Stimulated activated CD4-positive, alpha-beta T cell treated with anti-CD3 and anti-CD28 coated beads, Interleukin-1b, Interleukin-23, amount 100 ng/mL, for 1 hour (primary cell): ENCODE measurements at places on chromosomes 2 and 18.

DNA sequence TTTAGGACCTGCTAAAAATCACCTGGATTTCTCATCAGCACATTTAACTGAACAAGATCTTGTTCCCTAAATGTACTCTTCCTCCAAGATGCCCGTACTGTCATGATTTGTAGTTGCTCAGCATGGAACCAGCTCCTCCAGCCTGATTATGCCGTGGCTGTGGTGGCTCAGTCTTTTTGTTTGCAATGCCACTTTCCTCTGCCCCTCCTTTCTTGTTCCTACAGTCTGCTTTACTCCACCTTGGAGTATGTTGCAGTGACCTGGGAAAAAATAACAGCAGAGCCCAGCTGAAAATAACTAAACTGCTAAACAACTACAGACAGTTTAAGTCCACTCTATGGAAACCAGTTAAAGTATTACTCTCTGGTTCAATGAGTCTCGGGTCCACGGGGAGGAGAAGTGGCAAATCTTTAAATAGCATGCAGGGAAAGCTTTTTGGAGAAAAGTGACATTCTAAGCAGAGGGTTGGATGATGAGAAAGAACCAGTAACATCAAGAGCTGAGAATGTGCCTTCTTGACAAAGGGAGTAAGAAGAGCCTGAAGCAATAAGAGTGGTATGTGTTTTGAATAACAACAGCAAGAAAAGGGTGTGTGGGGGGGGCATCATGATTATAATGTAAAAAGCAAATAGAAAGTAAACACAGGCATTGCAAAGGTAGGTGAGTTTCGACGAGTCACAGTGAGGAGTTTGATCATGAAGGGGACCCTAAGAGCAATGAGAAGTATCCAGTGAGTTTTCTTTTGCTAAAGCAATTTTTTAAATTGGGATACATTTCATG is 225.7 kb downstream of the TMX3 start:
- DNase-seq: no peak

- DNase-seq: no peak
Observed at GRCh38 chr2:77310416-77310815, 211.8 kb downstream of the LRRTM4 start.

DNA sequence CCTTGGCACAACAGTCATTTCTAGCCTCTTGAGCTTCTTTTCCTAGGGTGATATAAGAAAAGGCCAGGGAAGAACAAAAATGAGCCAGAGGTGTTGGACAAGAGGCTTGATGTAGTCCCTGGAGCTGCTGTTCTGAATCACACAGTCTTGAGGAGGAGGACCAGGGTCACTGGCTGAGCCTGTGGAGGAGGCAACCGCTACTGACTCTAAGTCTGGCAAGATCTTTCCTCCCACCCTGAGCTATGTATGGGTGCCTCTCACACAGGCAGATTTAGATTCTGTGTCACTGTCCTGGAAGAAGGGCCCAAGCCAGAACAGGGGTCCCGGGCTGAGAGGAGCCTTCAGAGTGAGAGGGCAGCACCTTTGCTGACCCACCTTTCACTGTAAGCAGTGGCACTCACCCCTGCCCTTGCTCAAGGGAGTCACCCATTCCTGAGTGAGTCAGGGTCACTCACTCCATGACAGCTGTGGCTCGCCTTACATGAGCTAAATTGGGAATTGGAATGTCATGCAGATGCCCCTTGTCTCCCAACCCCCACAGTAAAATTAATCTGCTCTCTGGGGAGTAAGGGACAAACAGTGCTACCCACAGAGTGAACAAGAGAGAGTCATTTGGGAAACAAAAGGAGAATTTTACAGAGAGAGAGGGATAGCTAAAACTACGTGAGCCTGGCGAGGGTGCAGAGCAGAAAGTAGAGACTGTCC is at the start of gene TRIM54:
TRIM54 (plus strand) TSS at position 575 of the 705 bp plus-strand sequence. CDS start 303 bp downstream, outside the sequence.
- DNase-seq: no peak

DNA sequence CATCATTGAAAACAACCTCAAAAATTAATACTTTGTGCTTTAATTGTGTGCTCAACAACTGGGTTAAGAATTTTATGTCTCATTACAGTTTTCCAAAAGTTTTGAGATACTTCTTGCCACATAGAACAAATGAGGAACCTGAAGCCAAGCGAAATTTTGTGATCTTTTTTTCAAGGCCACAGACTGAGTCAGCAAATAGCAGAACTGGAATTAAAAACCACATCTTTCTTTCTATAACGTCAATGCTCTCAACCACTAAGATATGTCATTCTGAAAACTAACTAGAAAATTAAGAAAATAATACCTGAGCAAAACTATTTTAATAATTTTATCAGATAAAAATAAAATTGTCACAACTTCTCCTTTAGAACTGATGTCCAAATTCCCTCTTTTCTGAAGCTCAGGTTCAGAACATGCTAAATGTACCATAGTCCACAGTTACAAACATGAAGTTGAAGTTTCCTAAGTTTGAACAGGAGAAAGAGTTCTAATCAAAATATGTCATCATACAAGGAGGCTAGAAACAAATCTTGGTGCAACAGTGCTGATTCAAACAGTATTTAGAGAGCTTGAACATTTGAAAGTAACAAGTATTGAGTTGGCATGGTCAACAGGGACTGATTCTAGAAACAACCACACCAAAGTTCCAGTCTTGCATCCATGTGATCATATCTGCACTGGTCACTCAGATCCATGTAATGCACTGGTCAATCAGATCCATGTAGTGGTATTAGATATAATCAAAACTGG is 27.6 kb upstream of the CALCRL start:
- no peak for DNase-seq

GRCh38 chr18:48228301-48228715 is 180.9 kb downstream of the ZBTB7C start:
- DNase-seq: no peak

DNA sequence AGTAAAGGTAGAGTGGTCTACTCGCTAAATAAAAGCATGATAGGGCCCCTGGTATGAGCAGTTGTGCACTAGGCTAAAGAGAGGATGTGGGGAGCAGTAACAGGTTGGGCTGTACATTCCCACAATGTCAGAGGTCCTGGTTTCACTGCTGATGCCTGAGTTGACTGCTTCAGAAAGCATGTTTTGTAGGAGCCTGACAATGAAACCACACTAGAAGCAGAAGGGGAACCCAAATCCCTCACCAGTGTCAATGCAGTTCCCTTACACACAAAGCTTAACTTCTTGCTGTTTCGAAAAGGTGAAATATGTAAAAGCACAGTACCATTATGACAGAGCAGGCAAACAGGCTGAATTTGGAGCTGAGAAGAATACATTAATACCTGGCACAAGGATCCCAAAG is 291.7 kb upstream of the KYNU start:
- no peak for DNase-seq

DNA sequence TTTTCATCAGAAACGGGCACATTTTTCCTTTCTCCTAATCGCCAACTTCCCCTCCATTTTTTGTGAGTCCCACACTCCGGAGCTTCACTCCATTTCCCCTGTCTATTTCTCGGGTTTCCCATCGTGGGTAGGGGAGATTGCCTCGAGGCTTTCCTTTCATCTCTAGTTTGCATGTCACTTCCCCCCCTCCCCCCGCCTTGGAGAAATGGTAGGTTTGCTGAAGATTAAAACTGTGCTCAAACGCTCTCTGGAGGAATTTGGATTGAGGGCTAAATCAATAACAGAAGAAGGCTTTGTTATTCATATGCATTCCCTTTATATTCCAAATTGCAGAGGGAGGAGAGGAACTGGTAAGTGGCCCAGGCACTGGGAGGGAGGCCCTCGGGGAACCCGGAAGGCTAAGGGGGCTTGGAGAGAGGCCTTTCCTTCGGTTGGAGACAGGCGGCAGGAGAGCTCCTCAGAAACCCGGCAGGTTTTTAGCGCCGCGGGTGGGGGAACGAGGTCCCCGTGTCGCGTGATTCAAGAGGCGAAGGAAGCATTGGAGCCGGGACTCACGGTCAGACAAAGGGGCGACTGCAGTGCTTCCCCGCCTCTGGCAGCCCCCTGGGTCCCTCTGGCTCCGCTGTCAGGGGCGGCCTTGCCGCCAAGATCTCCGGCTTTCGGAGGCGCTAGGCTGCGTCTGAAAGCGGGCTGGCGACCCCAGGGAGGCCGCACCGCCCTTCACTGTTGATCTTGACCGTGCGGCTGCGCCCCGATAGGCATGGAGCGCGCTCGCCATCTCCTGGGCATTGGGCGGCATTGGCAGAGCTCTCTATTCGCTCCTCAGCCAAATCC is 2.4 kb upstream of the HOXD12 start:
- DNase-seq: peak; percentile 30

- DNase-seq: no peak
Observed at GRCh38 chr18:74249181-74249968, 42.4 kb downstream of the CYB5A start.

GRCh38 chr2:58006952-58007284 is 39.7 kb upstream of the VRK2 start:
- no peak for DNase-seq

GRCh38 chr2:61291851-61292575 is 130.0 kb downstream of the C2orf74 start:
- no peak for DNase-seq

GRCh38 chr2:185825557-185825956 is 87.0 kb downstream of the FSIP2 start:
- no peak for DNase-seq

DNA sequence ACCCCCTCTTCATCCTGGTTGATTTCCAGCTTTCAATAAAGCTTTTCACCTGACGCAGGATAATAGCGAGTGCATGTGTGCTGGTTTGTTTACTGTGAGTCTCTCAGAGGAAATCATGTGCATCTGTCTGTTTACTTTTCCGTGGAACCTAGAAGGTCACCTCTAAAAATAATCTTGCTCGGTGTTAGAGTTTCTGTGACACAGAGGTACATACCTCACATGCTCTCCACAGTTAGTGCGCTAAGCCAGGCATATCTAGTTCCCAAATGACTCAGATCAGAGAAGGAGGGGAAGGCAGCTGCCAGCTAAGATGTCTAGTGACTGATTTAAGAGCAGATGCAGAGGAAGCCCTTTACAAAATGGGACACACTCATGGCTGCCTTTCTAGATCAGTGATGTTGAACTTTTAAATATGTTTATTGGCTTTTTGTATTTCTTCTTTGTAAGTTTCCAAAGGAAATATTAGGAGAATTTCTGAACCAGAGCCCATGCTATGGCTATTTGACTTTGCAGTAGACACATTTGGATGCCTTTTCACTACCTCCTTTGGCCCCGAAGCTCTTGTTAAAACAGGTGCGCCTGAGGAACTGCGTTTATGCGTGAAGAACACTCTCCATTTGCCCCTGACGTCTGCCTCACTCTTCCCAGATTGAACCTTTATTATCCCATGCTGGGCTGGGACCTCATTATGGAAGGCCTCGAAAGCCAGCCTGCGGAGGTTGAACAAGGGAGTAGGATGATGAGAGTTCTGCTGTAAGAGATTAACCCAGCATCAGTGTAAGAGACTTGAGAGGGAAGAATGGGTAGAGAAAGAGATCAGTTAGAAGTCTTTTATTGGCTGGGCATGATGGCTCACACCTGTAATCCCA is 145.6 kb downstream of the FAM161A start:
- DNase-seq: no peak

- DNase-seq: no peak
Observed at GRCh38 chr2:68436270-68436669, 30.8 kb downstream of the FBXO48 start.

- DNase-seq: no peak
Observed at GRCh38 chr2:60992985-60993392, 24.5 kb upstream of the PEX13 start.

- no peak for DNase-seq
Observed at GRCh38 chr18:41938445-41938844, 16.6 kb upstream of the PIK3C3 start.

DNA sequence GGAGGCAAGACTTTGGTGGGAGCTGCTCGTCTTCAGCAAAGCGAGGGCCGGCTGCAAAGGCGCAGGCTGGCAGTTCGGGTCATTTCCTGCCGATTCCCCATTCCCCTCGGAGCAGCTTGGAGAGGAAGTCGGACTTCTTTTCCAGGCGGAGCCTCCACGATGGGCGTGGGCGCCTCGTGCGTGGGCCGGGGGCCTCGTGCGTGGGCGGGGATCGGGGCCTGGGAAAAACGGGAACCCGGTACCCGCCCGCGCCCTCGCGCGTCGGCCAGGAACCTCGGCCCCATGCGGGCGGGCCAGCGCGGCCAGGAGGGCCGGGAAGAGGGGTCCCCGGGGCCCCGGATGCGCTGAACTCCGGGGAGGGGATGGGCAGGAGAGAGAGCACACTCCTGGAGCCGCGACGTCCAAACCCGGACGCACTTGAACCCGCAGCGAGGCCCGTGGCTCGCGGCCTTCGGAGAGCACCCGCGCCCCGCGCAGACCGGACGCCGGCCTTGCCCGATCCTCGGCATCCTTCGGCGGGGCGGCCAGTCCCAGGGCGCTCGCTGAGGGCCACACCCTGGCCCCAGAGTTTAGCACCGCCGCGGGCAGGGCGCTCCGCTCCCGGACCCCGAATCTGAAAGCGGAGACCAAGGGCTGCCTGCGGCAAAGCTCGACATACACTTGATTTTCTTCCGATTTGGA is 368.4 kb downstream of the MTX2 start:
- no peak for DNase-seq

DNA sequence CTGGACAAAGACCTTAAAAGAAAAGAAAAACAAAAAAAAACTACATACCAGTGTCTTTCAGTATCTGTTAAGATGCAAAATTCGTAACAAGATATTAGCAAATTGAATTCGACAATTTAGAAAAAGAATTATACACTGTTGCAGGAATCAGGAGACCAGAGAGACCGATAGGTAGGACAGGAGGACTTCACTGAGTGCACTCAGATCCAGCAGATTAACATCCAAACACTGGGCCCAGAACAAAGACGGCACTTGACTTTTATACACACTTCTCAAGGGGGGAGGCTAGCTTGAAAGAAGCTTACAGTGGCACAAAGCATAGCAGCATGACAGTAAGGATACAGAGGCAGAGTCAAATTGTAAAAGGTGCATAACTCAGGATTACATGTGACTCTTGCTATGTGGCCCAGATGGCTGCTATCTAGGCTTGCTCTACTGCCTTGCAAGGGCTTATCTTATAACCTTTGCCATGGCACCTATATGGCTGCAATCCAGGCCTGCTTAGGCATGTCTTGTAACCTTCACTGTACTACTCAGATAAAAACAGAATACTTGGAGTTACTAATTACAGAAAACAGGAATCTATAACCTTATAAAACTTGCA is 507.3 kb upstream of the LRRTM4 start:
- DNase-seq: no peak

DNA sequence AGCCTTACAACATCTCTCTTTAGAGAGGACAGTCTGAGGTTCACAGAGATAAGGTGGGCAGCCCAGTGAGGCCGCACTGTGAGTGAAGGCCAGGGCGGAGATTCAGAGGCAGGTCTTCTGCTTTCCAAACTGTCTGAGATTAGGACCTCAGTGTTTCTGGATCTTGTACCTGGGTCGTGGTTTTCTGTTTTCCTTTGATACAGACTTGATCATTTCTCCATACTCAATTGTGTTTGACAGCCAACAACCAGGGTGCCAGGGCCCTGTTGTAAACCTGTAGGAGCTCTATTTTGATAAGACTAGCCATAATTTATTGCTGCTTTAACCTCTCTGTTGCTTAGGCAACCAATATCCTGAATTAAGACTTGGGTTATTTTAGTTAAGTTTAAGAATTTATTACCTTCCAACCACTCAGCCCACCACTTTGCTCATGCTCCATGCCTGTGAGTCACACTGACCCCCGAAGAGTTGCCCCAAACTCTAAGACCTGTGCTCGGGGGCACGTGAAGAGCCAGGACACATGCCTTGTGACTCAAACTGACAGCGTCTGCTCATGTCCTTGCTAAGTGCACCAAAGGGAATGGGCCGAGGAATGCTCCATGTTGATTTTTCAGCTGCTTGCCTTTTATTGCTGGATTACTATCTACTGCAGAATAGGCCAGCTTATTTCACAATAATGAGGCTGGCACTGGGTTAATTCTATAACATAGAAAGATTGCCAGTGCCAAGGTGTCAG is 248.6 kb downstream of the BCL2 start:
- no peak for DNase-seq
